Stimulated activated naive B cell treated with anti-CD40 and anti-IgM and Interleukin-4, amounts not matched to agents 10 μg/mL and 1 μg/mL and 100 μg/mL, for 72 hours (primary cell): ENCODE measurements at places on chromosomes 2 and 18.

DNA sequence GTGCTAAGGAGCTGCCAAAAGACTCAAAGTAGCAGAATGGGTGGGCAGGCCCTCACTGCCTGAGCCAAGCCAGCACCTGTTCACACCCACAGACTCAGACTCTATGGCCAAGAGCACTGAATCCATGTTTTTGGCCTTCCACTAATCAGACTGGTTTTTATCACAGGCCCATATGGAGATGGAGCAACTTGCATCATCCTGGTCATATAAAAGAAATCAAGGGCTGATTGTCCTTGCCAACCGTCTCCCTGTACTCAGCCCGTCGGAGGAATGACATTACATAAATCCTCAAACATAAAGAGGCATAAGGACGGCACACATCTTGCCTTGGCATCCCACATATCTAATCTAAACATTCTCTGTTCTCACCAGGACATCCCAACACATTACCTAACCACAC lies 66.7 kb downstream of the MARCHF4 start:
- no peak for DNase-seq
- no peak overlapping the region for H3K4me3 ChIP-seq
- H3K4me1 ChIP-seq: no peaks in the 10 kb centered on the region
- H3K27me3 ChIP-seq: no peaks in the 10 kb centered on the region

DNA sequence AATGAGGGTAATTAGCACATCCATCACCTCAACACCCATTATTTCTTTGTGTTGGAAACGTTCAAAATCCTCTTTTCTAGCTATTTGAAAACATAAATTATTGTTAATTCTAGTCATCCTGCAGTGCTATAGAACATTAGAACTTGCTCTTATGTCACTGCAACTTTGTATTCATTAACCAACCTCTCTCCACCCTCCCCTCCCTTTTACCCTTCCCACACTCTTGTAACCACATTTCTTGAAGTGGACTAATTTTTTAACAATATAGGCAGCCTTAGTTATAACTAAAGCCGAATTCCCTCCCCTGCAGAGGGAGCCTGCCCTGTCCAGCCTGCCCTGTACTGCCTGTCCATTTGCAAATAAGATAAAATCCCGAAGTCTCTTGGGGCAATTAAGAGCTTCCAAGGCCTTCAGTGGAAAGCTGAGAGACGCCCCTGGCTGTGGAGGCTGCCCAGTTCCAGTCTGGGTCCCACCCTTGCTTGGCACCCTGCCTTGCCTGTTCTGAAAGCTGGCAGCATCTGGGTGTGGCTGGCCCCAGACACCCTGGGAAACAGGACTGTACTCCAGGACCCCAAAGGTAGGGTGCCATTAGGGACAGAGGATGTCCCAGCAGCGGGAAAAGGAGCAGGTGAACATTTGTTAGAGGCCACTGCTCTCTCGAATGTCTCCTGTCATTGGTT lies 65.1 kb downstream of the MEX3C start:
- DNase-seq: no peak
- H3K36me3 ChIP-seq: no peaks in the 10 kb centered on the region
- no peak overlapping the region for H3K27ac ChIP-seq
- no peaks in the 10 kb centered on the region for H3K27me3 ChIP-seq

GRCh38 chr2:134119713-134120405 lies 134.0 kb upstream of the MGAT5 start:
- H3K4me3 ChIP-seq: peak overlapping the region; percentile 98
- peak overlapping the region; percentile 99 for H3K27ac ChIP-seq
- H3K27me3 ChIP-seq: no peaks in the 10 kb centered on the region
- peaks cover 53% of the 10 kb centered on the region for H3K4me1 ChIP-seq

DNA sequence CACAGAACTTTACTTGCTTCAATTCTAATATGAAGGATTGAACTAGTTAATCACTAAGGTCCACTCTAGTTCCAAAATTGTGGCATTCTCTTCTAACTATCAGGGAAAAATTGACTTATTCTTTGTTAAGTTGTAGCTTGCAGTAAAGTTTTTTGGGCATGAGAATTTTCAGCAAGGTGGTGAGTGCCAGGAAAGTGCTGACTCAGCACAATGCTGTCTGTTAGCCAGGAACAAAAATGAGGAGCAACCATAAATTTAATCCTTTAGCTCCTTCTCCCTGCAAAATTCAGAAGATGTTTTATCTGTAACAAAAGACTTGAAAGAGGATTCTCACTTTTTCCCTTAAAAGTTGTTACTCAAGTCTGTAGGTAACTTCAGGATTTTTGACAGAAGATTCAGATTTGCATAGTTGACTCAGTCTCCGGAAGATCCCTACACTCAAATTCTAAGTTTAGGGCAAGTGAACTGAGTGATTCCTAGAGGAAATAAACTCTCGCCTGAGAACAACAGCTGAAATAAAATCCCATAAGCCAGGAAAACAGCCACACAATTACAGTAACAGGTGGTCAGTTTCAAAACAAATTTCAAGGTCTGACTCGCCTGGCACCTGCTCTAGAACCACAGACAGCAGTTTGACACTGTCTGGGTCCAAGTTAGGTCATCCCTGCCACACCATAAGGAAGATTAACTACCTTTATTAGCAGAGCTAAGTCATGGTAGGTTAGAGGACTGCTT lies 20.2 kb upstream of the DARS1 start:
- no peak overlapping the region for H3K4me3 ChIP-seq
- peaks cover 8% of the 10 kb centered on the region for H3K36me3 ChIP-seq
- peaks cover 69% of the 10 kb centered on the region for H3K4me1 ChIP-seq
- no peaks in the 10 kb centered on the region for H3K27me3 ChIP-seq
- no peak overlapping the region for H3K27ac ChIP-seq

GRCh38 chr2:196980473-196980872 lies 54.0 kb upstream of the PGAP1 start:
- H3K4me1 ChIP-seq: peaks cover 8% of the 10 kb centered on the region
- H3K27ac ChIP-seq: no peak overlapping the region
- DNase-seq: no peak
- no peaks in the 10 kb centered on the region for H3K27me3 ChIP-seq

DNA sequence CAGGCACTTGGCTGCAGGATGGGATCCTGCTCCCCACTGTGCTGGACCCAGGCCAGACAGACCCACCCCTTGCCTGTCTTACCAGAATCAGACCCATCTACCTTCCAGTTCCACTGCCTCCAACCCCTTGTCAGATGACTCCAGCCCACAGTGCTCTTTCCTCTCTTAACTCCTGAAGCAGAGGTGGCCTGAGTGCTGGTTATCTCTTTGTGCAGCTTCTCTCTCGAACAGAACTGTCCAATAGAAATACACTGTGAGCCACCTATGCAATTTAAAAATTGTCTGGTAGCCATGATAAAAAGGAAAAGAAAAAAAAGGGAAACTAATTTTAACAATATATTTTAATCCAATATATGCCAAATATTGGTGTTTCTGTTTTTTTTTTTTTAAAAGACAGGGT lies 160.2 kb upstream of the SMAD2 start:
- no peaks in the 10 kb centered on the region for H3K36me3 ChIP-seq
- no peak overlapping the region for H3K27ac ChIP-seq
- DNase-seq: no peak
- no peak overlapping the region for H3K4me3 ChIP-seq
- peaks cover 15% of the 10 kb centered on the region for H3K27me3 ChIP-seq

GRCh38 chr2:214261683-214262082 lies 149.2 kb upstream of the VWC2L start:
- no peaks in the 10 kb centered on the region for H3K4me1 ChIP-seq
- peaks cover 5% of the 10 kb centered on the region for H3K27me3 ChIP-seq
- H3K4me3 ChIP-seq: no peak overlapping the region
- no peak overlapping the region for H3K27ac ChIP-seq
- no peaks in the 10 kb centered on the region for H3K36me3 ChIP-seq

- DNase-seq: no peak
- no peaks in the 10 kb centered on the region for H3K27me3 ChIP-seq
- H3K4me3 ChIP-seq: no peak overlapping the region
- peak overlapping the region; percentile 54 for H3K27ac ChIP-seq
- H3K36me3 ChIP-seq: peaks cover 19% of the 10 kb centered on the region
These were observed 239.1 kb downstream of the FAM210A start for GRCh38 chr18:13487237-13487636.

DNA sequence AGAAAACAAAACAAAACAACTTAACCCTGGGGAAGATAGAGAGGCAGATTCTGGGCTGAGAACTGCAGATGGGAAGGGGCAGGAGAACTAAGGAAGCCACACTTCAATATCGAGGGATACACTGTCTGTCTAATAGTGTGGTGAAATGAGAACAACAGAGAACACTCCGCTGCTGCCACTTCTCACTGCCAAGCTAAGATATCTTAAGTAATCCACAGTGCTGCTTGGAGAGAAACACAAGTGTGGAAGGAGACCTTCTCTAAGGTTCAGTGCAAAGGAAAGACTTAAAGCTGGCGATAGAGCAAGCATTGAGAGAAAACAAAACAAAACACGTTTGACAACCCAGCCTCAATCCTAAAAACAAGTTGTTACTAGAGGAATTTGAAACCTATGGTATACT lies 37.4 kb downstream of the DLGAP1 start:
- no peaks in the 10 kb centered on the region for H3K27me3 ChIP-seq
- H3K4me1 ChIP-seq: no peaks in the 10 kb centered on the region
- H3K27ac ChIP-seq: no peak overlapping the region
- no peak overlapping the region for H3K4me3 ChIP-seq

DNA sequence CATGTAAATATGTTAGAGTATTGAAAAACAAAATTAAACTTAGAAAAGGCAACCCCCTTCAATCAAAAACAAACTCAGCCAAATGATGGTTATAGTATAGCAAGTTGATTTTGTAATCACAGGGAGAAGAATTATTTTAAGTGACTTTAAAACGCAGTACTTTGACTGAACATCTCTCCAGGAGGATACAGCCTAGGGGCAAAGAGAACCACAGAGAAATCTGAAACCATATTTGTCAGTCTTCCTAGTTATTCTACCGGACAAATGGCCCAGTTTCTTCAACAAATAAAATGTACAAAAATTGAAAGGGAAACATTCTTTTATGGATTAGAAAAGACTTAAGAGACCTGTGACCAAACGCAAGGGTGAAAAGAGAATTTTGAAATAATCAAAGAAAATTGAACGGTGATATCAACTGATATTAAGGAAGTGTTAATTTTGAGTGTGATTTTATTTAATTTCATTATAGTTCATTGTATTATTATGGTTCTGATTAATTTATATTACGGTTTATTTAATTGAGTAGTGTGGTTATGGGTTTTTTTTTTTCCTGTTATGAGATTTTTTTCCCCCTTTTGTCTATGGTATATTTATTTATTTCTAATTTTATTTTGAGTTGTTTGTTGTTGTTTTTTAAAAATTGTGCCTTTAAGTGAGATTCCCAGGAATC lies 75.3 kb downstream of the HNRNPLL start:
- DNase-seq: no peak
- H3K4me3 ChIP-seq: peak overlapping the region; percentile 79
- H3K36me3 ChIP-seq: no peaks in the 10 kb centered on the region
- H3K4me1 ChIP-seq: peaks cover 18% of the 10 kb centered on the region
- H3K27ac ChIP-seq: no peak overlapping the region

GRCh38 chr18:11322716-11323115 lies 173.3 kb upstream of the PIEZO2 start:
- peaks cover 8% of the 10 kb centered on the region for H3K27me3 ChIP-seq
- H3K36me3 ChIP-seq: no peaks in the 10 kb centered on the region
- H3K27ac ChIP-seq: no peak overlapping the region
- H3K4me3 ChIP-seq: no peak overlapping the region
- no peak for DNase-seq

DNA sequence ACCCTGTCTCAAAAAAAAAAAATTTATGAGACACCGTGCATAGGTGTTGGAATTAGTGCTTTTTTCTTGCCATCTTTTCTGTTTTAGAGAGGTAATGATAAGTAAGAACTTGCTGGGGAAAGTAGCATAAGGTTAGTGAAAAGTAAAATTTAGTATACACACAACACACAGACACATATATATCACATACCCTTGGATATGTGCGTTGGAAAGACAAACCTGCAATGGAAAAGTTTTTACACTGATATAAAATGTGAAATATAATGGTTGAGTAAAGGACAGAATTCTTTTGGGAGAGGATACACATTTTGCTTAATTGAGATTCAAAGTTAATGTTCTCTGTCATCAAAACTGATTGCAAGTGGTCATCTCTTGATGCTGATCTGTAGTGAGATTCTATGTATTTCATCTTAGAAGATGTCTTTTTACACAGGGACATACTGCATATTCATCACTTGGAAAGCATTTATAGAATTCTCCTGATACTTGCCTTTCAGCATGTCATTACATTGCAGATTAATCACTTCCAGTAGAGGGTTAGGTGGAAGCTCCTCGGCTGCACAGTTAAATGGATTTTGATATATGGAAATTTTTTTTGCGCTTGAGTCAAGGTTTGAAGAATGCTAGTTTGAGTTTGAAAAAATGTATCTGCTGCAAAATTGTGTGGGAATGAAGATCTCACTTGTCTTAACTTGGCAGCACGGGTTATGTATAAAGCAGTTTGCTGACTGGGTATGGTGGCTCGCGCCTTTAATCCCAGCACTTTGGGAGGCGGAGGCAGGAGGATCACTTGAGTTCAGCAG lies 13.5 kb downstream of the PPP1CB start:
- peaks cover 63% of the 10 kb centered on the region for H3K4me1 ChIP-seq
- H3K4me3 ChIP-seq: no peak overlapping the region
- DNase-seq: no peak

GRCh38 chr2:215615803-215616174 lies 179.9 kb upstream of the FN1 start:
- no peak overlapping the region for H3K27ac ChIP-seq
- DNase-seq: no peak
- H3K27me3 ChIP-seq: peaks cover 6% of the 10 kb centered on the region
- no peak overlapping the region for H3K4me3 ChIP-seq
- no peaks in the 10 kb centered on the region for H3K36me3 ChIP-seq

GRCh38 chr2:226295123-226295522 lies 504.5 kb downstream of the IRS1 start:
- no peak for DNase-seq
- H3K27ac ChIP-seq: no peak overlapping the region
- H3K4me1 ChIP-seq: no peaks in the 10 kb centered on the region
- no peaks in the 10 kb centered on the region for H3K36me3 ChIP-seq
- H3K4me3 ChIP-seq: no peak overlapping the region

GRCh38 chr2:61771904-61772845 lies 81.7 kb downstream of the FAM161A start:
- no peaks in the 10 kb centered on the region for H3K27me3 ChIP-seq
- no peak overlapping the region for H3K27ac ChIP-seq
- no peak overlapping the region for H3K4me3 ChIP-seq
- peaks cover 17% of the 10 kb centered on the region for H3K4me1 ChIP-seq

DNA sequence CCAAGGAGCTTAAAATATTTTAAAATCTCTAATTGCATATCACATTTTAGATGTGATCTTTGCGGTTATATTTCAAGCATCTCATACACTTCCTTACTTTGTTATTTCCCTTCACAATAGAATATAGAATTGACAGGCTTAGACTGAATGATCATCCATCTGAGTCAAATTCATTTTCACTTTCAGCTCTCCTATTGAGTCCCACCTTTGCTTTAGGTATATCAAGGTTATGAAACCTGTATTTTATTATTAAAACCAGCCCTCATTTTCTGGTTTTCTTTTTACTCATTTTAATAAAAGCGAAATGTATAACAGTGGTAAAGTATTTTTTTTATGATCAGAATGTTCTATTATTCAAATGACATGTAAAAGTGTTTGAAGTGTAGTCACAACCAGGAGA lies 162.9 kb upstream of the KYNU start:
- no peak for DNase-seq
- H3K36me3 ChIP-seq: no peaks in the 10 kb centered on the region
- no peaks in the 10 kb centered on the region for H3K4me1 ChIP-seq
- no peaks in the 10 kb centered on the region for H3K27me3 ChIP-seq
- H3K4me3 ChIP-seq: no peak overlapping the region

GRCh38 chr18:3368193-3368592 lies 81.8 kb upstream of the TGIF1 start:
- no peaks in the 10 kb centered on the region for H3K4me1 ChIP-seq
- no peak overlapping the region for H3K27ac ChIP-seq
- no peak for DNase-seq
- H3K36me3 ChIP-seq: no peaks in the 10 kb centered on the region
- no peaks in the 10 kb centered on the region for H3K27me3 ChIP-seq
